ENCODE measurements at places on chromosomes 11 and 22.
A peak's percentile ranks its signal among the peaks of the same experiment; 100 is the strongest.

DNA sequence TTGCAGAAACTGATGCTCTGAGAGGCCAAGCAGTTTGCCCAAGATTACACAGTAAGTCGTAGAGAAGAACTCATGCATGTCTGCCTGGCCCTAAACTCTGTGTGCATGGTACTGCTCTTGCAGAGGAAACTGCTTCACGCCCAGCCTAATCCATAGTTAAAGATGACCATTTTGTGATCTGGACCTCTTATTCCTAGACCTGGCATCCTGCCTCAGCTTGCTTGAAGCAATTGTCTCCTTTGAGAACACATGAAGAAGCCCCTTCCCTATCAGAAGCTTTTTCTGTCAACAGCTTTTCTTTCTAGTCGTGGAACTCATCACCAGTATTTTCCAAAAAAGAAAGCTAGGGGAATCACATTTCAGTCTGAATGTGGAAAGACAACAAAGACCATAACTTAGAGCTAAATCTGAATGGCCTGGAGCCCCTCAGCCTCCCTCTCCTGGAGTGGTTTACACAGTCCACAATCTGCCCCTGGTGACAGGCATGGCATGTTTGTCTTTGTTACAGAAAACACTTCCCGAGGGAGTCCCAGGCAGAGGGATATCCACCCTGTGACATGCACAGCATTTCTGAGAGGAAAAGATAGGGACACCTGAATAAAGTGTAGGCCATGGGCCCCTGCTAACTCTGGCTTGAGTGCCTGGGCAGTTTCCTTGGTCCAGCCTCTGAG is 2.9 kb upstream of the FZD4 start:
- no peak for DNase-seq

GRCh38 chr11:93113824-93114223 is 84.0 kb downstream of the SLC36A4 start:
- no peak for DNase-seq

DNA sequence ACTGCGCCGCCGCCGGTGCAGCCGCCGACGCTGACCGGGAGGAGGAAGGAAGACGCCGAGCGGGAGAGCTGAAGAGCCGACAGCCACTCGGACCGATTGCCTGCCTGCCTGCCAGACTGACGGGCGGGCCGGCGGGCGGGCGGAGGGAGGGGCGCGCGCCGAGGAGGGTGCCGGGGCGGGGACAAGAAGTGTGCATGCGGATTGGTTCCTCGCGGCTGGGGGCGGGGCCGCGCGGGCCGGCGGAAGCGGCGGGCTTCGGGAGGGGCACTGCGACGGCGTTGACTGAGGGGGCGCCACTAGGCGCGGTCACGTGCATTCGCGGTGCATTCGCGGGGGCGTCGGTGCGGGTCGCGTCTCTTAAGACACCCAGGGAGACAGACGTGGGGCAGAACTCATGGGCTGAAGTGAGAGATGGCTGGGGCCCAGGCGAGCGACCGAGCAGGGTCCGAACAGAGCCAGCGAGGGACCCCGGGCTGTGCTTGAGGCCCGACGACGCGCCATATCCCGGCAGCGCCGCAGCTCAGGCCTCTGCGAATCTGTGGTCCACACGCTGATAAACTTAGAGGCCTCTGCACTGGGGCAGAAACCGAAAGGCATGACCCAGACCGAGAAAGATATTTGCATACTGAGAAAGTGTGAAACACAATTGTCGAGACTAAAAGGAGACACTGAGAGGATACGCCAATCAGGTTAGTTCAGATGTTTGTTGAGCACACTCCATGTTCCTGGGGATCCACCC is at the start of gene MAPK1:
TSS of gene MAPK1 (minus strand) at position 118 of the 739 bp plus-strand sequence. CDS start 205 bp downstream, outside the sequence.
- DNase-seq = peak; percentile 90

DNA sequence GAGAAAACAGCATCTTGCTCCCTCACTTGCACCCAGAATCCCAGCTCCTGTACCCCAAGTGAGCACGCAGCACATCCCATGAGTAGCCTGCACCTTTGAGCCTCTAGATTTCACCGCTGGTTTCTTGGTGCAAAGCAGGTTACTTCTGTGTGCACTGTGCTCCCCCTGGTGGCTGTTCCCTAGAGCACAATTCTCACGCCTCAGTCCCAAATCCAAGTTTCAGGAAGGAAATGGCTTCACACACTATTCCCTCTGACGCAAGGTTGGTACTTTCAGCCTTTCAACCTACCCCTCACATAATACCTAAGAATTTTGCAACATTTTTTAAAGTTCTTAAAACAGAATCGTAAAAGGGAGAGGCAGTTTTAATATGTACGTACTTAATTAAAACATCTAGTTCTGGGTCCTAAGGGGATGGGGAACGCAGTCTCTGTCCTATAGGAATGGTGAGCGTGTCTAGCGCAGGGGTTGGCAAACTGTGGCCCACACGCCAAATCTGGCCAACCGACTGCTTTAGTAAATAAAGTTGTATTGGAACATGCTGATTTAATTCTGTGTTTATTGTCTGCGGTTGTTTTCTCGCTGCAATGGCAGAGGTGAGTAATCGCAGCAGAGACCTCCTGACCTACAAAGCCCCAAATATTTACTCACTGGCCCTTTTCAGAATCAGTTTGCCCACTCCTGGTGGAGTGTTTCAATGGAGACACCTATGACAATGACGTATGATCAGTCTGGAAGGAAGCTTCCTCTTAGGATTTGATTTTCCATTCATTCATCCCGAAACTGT is 27.5 kb downstream of the DHCR7 start:
- DNase-seq = no peak

- DNase-seq = no peak
Measured at GRCh38 chr11:114400915-114401223, 403 bp downstream of the RBM7 start.

GRCh38 chr11:82771781-82772180 is 38.1 kb upstream of the FAM181B start:
- no peak for DNase-seq

DNA sequence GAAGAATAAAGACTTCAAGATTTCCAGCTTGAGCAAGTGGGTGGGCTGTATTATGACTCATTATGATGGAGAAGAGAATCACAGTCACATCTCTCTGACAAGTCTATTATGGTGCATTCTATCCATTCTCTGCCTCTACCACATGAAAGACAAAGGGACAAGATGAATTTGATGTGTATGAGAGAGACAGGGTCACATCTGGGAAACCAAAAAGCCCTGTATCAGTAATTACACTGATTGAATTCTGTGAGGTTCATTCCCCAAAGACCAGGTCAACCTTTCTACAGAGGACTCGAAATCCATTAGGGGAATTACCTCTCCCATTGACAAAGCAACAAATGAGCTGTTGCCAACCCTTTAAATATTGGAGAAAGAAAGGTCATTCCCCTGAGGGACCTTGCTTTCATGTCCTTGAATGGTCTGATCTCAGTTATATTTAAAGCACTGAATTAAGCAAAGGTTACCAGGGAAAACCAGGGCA is 109.6 kb downstream of the USP35 start:
- no peak for DNase-seq

DNA sequence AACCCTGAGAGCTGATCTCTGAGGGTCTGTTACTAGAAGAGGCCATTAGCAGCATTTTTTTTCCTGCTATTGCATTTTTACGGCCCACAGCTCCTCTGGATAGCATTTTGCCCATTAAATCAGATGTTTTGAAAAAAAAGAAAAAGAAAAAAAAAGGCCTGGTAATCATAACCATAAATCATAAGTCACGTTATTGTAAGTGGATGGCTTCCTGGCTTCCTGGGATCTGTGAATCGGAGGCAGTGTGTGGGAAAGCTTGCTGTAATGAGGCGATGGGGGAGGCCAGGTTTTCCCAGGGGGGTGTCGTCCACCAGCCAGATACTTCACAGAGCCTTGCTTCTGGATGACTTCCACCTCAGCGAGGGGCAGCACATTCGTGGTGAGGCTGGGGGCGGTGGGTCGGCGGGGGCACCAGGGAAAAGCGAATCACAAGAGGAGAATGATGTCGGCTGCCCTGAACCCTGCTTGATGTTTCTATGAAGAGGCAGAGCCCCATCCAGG is 106.5 kb upstream of the SYT13 start:
- no peak for DNase-seq

GRCh38 chr11:99911116-99911515 is 776.0 kb upstream of the ARHGAP42 start:
- DNase-seq = no peak

DNA sequence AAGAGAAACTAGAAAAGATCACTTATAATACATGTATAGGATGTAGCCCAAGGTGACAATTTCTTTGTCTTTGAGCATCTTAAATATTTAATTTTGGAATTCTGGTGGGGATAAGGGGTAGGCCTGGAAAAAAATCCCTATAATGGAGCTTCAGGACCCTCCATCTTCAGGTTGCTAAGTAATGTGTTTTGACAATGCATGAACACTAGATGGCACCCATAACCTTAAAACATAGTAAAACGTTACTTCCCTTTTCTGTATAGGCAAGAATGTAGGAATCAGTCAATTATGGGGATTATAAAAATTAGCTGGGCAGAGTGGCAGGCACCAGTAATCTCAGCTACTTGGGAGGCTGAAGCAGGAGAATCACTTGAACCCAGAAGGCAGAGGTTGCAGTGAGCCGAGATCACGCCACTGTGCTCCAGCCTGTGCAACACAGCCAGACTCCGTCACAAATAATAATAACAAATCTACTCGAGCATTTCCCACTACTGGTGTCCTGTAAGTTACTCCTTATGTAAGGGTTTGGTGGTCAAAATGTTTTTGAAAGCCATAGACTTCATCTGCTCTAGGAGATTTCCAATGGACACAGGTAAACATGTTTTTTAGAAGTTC is 541.9 kb upstream of the CCDC90B start:
- DNase-seq = no peak

DNA sequence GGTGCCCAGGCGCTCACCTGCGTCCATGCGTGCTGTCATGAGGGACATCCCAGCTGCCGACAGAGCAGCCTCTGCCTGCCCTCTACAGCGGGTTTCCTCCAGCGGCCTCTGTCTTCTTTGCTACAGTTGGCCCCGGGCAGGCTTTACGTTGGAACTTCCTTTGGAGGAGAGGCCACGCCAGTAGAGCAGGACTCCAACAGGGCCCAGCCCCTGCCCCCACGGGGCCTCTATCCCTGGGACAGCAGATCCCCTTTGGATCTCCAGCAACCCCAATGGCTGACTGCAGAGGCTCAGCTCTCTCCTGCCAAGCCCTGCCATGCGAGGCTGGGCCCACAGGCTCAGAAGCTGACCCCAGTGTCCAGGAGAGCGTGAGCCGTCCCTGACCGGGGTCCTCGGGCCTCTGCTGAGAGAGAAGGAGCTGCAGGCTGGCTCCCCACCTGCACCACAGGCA is 12.1 kb downstream of the TRPM5 start:
- DNase-seq = no peak

DNA sequence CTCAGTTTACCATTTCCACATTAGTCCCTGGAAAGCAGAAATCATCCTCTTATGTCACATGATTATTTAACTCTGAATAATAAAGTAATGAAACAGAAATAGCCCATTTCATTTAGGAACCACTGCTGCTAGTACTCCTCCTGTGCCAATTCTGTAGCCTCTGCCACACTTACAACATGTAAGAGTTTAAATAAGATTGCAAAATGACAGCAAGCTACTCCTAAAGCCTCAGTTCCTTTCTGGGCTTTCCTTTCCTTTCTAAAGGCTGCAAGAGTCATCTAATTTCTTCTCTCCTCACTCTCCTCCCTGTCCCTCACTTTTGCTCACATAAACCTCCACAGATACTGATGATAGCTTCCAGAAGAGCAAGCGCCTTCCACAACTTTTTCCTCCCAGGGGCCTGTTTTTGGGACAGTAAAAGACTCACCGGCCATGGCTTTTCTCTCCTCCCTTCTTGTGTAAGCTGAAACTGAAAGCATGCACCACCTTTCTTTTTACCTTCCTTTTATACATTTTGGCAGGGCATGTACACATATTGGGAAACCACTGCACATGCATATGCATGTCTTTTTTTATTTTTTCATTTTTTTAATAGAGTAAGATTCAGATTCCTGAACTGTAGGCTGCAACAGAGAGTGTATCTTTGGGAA is 38.5 kb downstream of the CARD18 start:
- no peak for DNase-seq

GRCh38 chr11:20013346-20014066 is 146.8 kb downstream of the DBX1 start:
- no peak for DNase-seq

DNA sequence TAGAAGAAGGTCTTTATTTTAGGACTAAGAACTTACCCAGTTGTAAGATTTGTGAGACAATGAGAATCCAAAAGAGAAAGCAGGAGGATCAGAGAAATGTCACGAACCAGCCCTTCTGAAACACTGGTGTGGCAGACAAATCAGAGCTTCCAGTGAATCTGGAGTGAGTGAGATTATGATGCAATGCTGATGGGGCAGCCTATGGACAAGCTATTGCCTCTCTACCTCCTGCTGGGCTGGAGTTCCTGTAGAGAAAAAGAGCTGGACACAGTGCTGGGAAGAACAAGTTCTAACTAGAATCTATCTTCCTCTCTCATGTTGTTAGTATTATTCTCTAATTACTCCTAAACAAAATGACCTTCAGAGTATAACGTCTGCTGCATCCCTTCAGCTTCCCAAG is 12.0 kb upstream of the ANO3 start:
- no peak for DNase-seq

- DNase-seq = no peak
Measured at GRCh38 chr22:19849835-19850762, 4.6 kb downstream of the GNB1L start.

- DNase-seq = no peak
Measured at GRCh38 chr22:30191040-30191701, 55.4 kb downstream of the LIF start.

DNA sequence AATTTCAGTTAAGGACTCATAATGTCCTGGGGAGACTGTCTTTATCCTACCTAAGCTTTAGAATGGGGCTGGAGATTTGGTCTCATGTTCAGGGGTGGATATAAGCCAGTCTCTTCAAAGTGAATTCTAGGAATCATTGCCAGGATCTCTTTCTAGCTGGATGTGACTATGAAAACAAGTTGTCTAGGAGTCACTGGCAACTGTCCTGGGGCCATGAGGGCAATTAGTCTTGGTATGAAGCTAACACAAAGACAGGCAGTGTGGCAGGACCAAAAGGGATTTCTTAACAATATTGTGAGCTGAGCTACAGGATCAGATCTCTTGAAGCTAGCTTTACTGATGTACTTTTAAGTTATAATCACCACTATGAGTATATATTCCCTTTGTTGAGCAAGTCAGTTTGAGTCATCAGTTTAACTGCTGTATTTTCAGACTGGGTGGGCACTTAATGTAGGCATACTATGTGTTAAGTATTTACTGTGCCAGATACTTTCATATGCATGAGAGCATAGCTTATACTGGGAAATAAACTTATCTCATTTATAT is 390.0 kb upstream of the CCDC90B start:
- no peak for DNase-seq

GRCh38 chr22:46055181-46055875 is 78.4 kb upstream of the WNT7B start:
- no peak for DNase-seq

- DNase-seq = no peak
Measured at GRCh38 chr11:45543808-45544422, 121.5 kb downstream of the CHST1 start.
